ENCODE measurements at places on chromosomes 11 and 22. TPM values are rescaled to one million over a fixed set of nuclear protein-coding genes. Genes with fewer than 3 reads are reported as not detected.
A peak's percentile ranks its signal among the peaks of the same experiment; 100 is the strongest.

DNA sequence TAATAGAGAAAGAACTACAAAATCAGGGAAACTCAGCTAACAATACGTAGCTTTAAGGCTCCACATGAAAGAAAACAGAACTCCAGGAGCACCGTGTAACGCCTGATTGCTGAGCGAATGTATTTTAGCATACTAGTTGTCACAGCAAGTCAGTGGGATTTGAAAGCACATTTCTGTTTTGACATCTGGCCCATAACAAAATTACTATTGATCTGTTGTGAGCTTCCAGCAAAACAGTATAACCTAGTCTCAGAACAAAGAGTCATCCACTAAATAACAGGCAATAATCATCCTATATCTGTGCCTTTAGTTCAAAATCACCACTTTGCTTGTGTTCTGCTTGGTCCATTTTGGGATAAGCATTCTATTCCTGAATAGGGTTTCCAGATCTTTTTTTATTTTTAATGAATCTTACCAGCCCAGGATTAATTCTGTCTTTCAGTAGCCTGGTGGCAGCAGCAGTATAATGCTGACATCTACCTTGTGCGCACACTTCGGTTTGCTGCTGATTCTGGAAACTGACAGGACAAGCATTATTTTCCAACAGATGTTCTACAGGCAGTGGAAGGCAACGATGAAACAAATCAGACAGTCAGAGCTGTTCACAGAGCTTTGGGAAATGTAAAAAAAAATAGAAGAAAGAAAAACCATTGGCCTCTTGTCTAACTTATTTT lies 66.2 kb downstream of the CADM1 start:
- DNase-seq, result no peak
- no peaks in the 10 kb centered on the region for H3K27me3 ChIP-seq
- H3K27ac ChIP-seq, result no peak overlapping the region
- H3K4me1 ChIP-seq, result no peaks in the 10 kb centered on the region
- no peak overlapping the region for H3K4me3 ChIP-seq

DNA sequence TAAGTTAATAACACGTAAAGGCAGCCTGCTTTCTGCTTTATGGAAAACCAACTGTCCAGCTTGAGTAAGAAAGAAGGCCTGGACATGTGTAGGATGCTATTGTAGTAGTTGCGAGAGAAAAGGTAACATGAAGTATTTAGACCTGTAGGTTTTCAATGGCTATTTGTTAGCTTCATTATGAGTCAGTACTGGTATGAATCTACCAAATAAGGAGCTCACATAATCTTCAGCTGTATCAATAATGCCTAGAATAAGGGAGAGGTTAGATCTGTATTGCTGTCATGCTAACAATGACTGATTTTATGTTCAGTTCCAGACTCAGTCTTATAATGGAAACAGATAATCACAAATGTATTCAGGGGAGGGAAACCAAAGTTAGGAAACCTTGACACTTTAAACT lies 550.3 kb downstream of the CNTN5 start:
- no peak overlapping the region for H3K27ac ChIP-seq
- no peaks in the 10 kb centered on the region for H3K27me3 ChIP-seq
- H3K4me1 ChIP-seq, result no peaks in the 10 kb centered on the region
- H3K36me3 ChIP-seq, result no peaks in the 10 kb centered on the region

DNA sequence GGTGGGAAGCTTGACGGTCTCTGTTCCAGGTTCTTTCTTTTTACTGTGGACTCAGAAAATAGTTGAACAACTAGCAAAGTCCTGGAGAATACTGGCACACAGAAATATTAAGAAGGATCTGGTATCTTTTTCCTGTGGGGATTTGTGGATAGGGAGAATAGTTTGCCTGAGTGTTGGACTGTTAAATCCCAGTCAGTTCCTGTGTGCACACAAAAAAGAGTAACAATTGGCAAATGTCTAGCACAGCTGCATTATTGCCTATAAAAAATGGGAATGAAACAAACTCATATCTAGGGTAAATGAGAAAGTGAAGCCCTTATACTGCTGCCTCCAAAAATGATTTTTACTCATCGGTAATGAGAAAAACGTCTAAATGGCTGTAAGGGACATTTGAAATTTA lies 828.2 kb downstream of the JRKL start:
- no peaks in the 10 kb centered on the region for H3K36me3 ChIP-seq
- H3K4me1 ChIP-seq, result no peaks in the 10 kb centered on the region
- no peak for DNase-seq

Gene SLC5A1
- not detected for total RNA-seq

DNA sequence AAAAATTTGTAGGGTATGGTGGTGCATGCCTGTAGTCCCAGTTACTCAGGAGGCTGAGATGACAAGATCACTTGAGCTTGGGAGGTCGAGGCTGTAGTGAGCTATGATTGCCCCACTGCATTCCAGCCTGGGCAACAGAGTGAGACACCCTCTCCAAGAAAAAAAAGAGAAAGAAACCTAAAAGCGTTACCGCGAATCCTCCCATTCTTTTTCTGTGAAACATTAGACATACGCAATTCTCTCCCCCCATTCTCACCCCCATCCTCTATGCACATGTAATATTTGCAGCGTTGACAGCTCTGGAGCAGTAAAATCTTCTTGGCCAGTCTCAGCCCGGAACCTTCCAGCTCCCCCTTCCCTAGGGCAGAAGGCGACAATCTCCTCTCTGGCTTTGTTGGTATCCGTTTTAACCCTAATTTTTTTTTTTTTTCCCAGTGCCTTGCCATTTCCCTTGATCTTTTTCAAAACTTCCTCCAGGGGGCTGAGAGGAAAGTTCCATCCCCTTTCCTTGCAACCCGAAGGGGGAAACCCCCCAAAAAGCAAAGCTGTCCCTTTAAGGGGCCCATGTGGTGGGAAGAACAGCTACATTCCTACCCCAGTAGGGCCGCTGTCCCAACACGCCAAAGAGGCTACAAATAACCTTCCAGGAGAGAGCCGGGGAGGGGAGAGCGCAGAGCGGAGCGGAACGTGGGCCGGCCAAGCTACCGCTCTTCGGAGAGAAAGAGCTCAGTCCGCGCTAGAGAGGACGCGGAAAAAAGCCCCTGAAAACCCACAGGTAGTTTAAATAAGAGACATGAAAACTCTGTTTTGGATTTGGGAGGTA lies 1.9 kb downstream of the LRP4 start:
- peak overlapping the region; percentile 91 for H3K4me3 ChIP-seq
- peaks cover 20% of the 10 kb centered on the region for H3K27me3 ChIP-seq
- peak overlapping the region; percentile 74 for H3K27ac ChIP-seq
- peak; percentile 60 for DNase-seq

DNA sequence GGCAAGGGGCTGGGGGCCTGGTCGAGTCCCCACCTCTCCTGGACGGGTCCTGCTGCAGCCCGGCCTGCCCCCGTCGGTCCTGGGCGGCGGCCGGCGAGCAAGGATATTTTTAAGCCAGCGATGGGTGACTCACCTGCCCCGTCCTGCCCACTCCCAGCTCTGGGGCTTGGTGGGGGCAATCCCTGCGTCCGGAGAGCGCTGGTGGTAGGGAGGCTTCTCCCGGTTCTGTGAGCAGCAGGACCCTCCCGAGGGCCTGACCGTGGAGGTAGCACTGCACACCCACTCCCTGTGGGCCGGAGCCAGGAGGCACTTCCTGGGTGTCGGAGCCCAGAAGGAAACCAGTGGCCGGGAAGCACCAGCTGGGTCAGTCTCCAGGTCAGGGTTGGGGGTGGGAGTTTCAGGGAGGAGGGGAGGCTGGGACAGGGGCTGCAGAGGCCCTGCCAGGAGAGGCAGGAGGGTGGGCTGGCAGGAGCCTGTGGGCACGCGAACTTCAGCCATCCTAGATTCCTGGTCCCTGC lies 467 bp downstream of the EPS8L2 start:
- H3K27ac ChIP-seq, result peak overlapping the region; percentile 71
- DNase-seq, result peak; percentile 33
- H3K4me1 ChIP-seq, result peaks cover 11% of the 10 kb centered on the region
- H3K36me3 ChIP-seq, result no peaks in the 10 kb centered on the region

GRCh38 chr11:57310630-57311086 lies 14.1 kb downstream of the TNKS1BP1 start:
- H3K4me1 ChIP-seq, result peaks cover 60% of the 10 kb centered on the region
- peaks cover 29% of the 10 kb centered on the region for H3K36me3 ChIP-seq
- peak; percentile 13 for DNase-seq
- H3K4me3 ChIP-seq, result peak overlapping the region; percentile 88

GRCh38 chr11:60762851-60763691 lies 6.4 kb downstream of the MS4A15 start:
- peaks cover 32% of the 10 kb centered on the region for H3K27me3 ChIP-seq
- no peak overlapping the region for H3K27ac ChIP-seq
- H3K4me3 ChIP-seq, result no peak overlapping the region
- DNase-seq, result no peak

Gene MIAT
- total RNA-seq, result 0.72 TPM

GRCh38 chr11:80320765-80321164 lies 879.9 kb upstream of the TENM4 start:
- H3K4me1 ChIP-seq, result no peaks in the 10 kb centered on the region
- DNase-seq, result no peak
- no peak overlapping the region for H3K27ac ChIP-seq
- no peak overlapping the region for H3K4me3 ChIP-seq
- H3K27me3 ChIP-seq, result peaks cover 2% of the 10 kb centered on the region

Gene PRDM10
- total RNA-seq, result 8.1 TPM

DNA sequence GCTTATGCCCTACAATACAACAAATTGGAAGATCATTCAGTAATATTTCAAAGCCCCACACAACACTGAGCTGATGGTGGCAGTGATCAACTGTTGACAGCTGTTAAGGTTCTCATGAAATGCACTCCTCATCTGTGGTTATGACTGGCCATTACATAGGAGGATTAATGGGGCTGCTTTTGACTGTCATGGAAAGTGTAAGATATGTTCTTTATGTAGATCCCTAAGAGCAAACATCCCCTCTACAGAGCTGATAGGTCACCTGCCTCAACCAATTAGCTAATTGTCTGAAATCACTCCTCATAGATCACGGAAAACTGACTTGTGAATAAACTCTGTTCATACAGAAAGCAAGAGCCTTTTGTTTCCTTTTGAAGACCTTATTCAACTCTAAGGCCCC lies 78.1 kb downstream of the GAB2 start:
- H3K4me1 ChIP-seq, result peaks cover 10% of the 10 kb centered on the region
- no peaks in the 10 kb centered on the region for H3K27me3 ChIP-seq
- H3K4me3 ChIP-seq, result no peak overlapping the region
- peaks cover 10% of the 10 kb centered on the region for H3K36me3 ChIP-seq
- no peak for DNase-seq
